ENCODE measurements at places on chromosomes 4 and X. TPM values are rescaled to one million over a fixed set of nuclear protein-coding genes. Genes with fewer than 3 reads are reported as not detected.

CTSO gene
- 7.6 TPM for polyA plus RNA-seq

DNA sequence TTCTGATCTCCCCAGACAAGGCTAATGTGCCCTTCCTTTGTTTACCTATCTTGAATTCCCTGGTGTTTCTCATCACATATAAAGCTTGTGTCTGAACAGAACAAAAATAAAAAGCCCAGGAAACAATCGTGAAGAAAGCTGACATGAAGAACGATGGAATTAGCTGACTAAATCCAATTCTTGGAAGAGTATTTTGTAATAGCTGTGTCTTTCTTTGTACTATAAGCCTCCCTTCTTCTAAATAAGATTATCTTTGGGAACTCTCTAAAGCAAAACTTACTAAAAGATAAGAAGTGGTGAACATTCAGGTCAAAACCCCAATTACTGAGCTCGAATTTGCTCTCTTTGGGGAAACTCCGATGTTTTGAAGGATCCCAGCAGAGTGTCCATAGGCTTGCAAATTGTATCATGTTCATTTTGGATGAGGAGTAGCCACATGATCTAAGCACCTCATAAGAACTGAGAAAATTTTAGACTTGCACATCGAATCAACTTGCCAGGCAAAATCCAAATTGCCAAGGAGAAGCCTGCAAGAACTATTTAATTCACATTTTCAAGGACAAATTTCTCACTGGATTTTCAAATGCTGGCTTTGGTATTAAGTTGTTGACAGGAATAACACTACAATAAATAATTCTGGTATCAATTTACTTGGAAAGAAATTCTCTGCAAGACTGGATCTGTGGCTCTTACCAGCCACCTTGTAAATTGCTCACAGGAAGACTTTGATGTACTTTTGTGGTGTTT is 106.2 kb downstream of the LNX1 start:
- no peak for DNase-seq

SCLT1 gene
- 3.6 TPM for polyA plus RNA-seq

AKAP4 gene
- not detected for polyA plus RNA-seq

GRCh38 chr4:174420316-174420715 is 102.0 kb downstream of the HPGD start:
- no peak for DNase-seq

GRCh38 chr4:14906805-14907204 is 95.5 kb upstream of the CPEB2 start:
- no peak for DNase-seq

DNA sequence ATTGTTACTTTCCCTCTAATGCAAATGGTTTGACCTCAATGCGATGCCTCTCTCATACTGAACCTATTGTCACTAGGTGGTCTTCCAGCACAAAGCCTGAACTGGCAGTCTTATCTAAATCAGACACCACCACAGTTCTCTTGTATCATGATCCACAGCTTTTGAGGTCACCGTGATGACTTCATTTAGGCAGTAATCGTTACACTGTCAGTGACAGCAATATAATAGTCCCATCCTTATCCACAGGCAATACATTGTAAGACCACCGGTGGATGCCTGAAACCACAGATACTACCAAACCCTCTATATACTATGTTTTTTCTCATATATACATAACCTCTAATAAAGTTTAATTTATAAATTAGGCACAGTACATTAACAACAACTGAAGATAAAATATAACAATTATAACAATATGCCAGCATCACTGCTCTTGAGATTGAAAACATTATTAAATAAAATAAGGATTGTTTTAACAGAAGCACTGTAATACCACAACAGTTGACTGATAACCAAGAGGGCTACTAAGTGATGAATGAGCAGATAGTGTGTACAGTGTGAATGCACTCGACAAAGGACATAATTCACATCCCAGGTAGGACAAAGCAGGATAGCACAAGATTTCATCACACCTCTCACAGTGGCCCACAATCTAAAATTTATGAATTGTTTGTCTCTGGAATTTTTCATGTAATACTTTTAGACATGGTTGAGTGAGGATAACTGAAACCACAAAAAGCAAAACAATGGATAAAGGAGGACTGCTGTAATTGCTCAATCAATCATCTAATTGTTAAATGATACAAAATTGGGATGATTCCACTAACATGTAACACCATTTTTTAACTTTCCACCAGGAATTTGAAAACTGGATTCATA is 419.4 kb downstream of the CENPC start:
- no peak for DNase-seq

DNA sequence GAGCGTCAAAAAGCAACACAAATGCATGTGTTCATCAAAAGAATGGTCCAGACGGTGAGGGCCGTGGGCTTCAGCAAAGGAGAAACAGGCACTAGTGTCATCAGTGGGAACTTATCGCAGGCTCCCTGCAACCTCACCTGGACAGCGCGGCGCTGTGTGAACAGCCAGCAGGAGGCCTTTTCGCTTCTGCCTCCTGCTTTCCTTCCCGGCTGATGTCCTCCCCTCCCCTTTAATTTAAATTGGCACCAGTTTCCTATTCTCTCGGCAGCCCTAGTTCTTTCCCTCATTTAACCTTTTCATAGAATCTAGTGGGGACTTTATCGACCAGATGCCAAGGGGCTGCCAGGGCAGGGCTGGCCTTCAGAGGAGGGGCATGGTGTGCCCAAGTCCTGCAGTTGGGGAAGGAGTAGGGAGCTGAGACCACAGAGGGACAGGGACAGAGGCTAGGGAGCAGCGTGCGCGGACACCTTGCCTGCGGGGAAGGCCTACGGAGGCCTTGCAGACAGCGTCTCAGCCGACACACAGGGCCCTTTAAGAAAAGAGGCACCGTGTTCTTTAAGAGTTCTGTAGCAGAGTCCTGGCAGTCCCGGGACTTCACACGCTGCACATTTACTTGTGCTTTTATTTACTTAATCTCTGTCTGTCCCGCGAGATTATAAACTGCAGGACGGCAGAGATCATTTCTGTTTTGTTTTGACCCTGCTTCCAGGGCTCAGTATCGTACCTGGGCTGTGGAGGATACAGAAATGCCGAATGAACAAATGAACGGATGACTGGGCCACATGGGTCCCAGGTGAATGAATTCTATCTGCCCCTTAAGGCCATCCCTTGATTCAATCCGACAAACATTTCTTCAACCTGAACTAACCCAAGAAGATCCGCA is 8.4 kb upstream of the SORBS2 start:
- DNase-seq, result no peak

FAM149A gene
- 25.8 TPM for polyA plus RNA-seq

GRCh38 chrX:47178337-47178736 is 15.3 kb upstream of the UBA1 start:
- peak; percentile 48 for DNase-seq

TMSB4X gene
- polyA plus RNA-seq, result 17,543 TPM

DNA sequence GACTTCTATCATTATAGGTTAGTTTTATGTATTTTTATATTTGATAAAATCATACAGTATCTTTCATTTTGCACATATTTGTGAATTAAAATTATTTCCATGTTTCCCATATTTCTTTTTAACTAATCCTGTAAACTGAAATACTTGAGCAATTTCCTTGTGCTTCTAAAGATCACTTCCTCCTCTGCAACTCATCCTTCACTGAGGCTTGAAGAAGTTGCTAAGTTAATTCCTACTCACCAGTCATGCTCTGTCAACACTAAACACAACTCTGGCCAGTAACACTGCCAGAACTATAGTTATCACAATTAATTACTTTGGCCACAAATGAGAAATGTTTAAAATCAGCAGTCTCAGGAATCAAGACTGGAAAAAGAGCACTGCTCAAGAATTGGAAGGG is 6.7 kb downstream of the SPATA4 start:
- DNase-seq, result no peak

GRCh38 chr4:176539785-176540175 is 220.0 kb downstream of the SPCS3 start:
- no peak for DNase-seq

KCNE5 gene
- polyA plus RNA-seq, result not detected

DNA sequence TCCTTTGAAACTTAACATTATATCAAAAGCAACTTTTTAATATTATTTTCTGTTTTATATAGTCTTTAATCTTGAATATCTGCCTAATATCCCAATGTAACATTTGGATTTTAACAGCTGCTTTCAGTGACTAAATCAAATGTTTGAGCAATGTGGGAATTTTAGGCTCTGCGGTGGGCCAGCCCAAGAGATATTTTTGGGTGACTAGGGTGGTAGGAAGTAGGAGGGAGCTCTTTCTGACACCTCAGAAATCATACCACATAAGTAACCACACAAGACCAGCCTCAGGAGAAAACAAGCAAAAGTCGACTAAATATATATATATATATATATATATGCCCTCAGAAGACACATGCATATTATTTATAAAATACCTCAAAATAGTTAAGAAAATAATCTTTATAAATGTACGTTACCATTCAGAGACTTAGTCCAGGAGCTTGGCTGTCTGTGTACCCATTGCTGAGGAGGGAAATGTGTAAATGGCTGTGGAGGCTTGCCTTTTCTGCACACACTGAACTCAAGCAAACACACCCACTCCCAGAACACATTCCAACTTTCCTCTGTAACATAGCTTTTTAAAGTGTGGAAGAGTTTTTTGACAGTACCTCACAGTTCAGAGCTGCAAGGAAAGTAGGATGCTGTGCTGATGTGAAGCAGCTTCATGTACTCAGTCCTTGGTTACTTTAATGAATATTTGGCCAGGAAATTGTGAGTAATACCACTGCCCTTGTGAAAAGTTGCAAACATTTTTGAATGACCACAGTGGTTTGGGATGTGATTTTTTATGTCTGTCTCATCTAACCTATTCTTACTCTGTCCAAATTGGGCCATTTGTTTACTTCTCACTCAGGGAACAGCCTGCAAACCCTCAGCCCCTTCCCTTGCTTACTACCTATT is at the start of gene RTL3:
Gene RTL3 (minus strand): TSS at position 484 of the 900 bp plus-strand sequence. CDS start 908 bp downstream, outside the sequence.
- no peak for DNase-seq

TMPRSS11F gene
- not detected for polyA plus RNA-seq

HOPX gene
- 0.51 TPM for polyA plus RNA-seq

HELT gene
- not detected for polyA plus RNA-seq

ADGRA3 gene
- 13.1 TPM for polyA plus RNA-seq

CACNA1F gene
- polyA plus RNA-seq, result 0.03 TPM

CXCL13 gene
- polyA plus RNA-seq, result 0.26 TPM

DNA sequence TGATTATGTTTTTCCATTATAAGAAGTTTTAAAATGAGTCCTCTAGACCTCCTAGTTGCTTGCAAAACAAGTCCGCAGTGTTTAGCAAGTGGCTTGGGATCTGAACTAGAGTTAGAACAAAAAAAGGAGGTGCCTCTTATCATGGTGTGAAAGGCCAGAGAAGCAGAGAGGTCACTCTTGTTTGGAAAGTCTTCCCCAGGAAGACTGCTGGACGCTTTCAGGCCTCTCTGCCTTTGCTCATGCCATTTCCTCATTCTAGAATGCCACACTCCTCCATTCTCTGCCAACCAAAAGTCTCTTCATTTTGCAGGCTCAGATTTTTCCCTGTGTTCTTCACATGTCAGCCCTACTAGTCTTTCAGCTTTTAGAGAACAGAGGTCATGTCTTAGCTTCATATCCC is 14.9 kb downstream of the PARM1 start:
- no peak for DNase-seq

SYNPO2 gene
- polyA plus RNA-seq, result 154 TPM

- no peak for DNase-seq
Observed at GRCh38 chrX:153882086-153882498, 3.9 kb downstream of the L1CAM start.

MEPE gene
- polyA plus RNA-seq, result not detected

DNA sequence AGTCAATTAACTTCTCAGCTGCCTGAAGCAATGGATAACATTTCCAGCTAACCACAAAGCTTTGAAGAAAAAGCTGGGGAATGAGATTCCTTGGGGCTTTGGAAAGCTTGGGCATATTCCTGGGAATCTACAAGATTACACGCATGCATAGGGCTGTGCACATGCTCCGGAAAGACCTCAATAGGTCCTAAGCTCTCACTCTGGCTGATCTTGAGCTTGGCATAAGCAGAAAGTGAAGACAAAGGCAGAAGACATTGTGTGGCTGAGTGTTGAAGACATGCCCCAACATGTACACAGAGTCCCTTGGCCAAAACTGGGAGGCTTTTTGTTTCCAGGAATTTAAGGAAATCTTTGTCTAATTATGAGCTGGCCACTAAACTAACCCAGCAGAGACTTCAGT is 31.2 kb downstream of the ATG4A start:
- DNase-seq, result no peak

DNA sequence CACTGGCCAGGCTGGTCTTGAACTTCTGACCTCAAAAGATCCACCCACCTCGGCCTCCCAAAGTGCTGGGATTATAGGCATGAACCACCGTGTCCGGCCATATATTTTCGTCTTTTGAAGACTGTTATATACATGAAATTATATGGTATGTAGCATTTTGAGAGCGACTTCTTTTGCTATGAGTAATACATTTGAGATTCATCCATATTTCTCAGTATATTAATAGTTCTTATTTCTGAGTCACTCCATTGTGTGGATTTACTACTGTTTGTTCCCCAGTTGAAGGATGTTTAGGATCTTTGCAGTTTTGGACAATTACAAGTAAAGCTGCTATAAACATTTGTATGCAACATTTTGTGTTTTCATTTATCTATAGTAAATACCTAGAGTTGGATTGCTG is 34.9 kb downstream of the GNL3L start:
- DNase-seq, result no peak

DNA sequence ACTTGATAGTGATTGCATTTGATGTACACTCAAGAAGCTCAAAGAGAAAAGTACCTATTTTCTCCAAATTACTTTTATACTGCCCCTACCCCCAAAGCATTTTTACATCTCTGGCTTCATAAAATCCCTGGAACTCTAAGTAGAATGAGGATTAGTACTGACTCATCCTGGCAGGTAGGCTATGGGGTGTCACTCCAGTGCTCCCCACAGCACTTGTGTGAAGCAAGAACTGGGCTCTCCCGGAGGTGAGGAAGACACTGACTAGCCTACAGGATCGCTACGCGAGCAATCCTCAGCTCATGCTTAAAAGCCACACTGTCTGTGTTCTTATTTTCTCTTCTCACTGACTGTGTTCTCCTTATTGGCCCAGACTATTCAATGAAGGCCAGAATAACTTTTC is 90.4 kb upstream of the NDP start:
- no peak for DNase-seq

HMGN5 gene
- polyA plus RNA-seq, result 46.5 TPM

All from aorta (tissue), 5 donors.